ENCODE measurements at places on chromosomes 5 and 9. TPM values are rescaled to one million over a fixed set of nuclear protein-coding genes. Genes with fewer than 3 reads are reported as not detected.

Gene CARD19
- 65.7 TPM for total RNA-seq

Gene TSLP
- total RNA-seq = 3.7 TPM

Gene TRMO
- 15.4 TPM for total RNA-seq

Gene CFAP157
- not detected for total RNA-seq

Gene C9orf152
- not detected for total RNA-seq

GRCh38 chr9:87395804-87396479 is 101.7 kb upstream of the DAPK1 start:
- DNase-seq = no peak

- DNase-seq = no peak
Measured at GRCh38 chr5:108148715-108149139, 233.2 kb downstream of the FBXL17 start.

GRCh38 chr5:1729641-1730486 is 69.8 kb downstream of the MRPL36 start:
- DNase-seq = no peak

DNA sequence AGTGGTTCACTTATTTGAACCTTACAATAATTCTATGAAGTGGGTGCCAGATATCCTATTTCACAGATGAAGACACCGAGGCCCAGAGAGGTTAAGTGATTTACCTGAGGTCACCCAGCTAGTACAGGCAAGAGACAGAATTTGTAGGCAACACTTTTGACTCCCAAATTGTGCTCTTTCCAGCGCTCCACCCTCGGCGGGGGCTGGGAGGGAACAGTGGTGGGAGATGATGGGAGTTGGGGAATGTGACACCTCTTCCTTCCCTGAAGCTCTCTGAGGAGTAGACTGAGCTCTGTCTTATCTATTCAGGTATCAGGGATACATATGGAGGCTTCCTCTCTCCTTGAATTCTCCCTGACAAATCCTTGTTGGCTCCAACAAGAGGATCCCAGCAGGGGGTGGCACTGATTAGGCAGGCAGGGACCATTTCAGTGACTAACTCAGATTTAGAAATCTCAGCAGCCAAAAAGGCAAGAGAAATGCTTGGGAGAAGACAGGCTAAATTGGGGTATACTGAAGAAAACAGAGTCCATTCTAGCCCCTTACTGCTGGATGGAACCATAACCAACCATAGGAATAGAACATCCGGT is 95.8 kb upstream of the PANK3 start:
- no peak for DNase-seq

- DNase-seq = no peak
Measured at GRCh38 chr9:115604831-115605483, 487.0 kb upstream of the TNC start.

- no peak for DNase-seq
Measured at GRCh38 chr5:35129276-35129675, 81.5 kb upstream of the AGXT2 start.

DNA sequence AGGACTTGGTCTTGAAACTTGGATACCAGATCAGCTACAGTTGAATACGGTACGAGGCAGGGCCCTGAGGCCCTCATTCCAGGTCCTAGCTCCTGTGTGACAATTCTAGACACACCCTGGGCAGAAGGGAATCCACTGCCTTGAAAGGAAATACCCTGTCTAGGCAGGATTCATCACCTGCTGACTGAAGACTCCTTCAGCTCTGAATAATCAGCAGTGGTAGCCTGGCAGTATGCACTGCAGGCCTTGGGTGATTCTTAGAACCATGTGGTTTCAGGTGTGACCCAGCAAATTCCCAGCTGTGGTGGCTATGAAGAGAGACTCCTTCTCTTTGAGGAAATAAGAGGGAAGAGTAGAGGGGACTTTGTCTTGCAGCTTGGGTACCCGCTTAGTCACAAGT is 17.2 kb upstream of the EFNA5 start:
- no peak for DNase-seq

DNA sequence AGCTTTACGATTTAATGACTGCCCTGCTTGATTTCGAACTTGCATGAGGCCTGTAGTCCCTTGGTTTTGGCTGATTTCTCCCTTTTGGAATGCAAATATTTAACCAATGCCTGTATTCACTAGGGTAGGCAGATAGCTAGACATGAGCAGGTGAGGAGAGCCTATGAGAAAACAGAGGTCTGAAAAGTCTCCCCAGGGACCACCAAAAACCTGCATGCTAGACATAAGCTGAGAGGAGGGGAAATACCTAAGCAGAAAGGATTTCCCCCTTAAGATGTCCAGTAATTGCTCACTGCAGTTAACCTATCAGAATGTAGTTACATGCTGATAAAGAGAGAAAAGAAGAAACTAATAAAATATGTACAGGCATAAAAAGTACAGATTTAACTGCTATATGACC is 667.4 kb upstream of the SEMA6A start:
- DNase-seq = no peak

DNA sequence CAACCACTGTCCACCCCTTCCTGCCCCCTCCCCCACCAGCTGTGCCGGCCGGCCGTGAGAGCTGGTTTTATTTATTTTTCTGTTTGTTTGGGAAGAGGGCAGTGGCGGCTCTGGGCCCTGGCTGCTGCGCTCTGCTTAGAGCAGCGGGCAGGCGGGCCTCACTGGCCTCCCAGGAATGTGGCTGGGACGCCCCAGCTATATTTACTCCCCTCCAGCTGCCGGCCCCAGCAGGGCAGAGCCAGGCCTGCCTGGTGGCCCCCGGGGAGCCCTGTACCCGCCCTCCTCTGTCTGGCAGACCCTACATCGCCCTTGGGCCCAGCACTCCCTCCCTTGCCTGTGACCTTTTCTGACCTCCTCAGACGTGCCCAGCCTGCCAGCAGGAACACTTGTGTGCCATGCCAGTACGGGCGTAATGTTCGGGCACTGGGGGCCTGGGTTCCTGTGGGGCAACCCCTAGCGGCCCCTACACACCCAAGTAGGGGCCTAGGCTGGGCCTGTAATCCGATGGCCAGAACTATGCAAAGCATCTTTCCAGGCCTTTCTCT is 7.7 kb downstream of the CXXC5 start:
- DNase-seq = no peak

GRCh38 chr5:65539827-65540226 is 23.1 kb downstream of the CENPK start:
- DNase-seq = no peak

- no peak for DNase-seq
Measured at GRCh38 chr5:43137326-43137725, 16.6 kb downstream of the ZNF131 start.

GRCh38 chr5:87313216-87313615 is 45.5 kb downstream of the RASA1 start:
- no peak for DNase-seq

DNA sequence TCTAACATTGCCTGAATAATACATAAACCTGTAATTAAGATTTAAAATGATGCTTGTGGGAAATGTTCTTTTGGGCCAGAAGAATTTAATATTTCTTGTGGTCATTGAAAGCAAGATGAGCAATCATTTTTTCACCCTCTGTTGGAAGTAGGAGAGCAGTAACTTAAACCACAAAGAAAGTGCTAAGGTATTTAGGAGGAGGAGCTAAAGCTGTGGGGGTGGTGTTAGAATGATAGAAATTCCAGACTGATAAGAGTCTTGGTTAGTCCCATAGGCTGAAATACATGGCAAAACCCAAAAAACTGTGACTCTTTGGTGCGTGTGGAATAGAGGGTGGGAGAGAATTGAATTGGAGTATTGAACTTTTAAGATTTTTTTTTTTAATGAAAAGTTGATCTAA is 247.0 kb downstream of the YTHDC2 start:
- no peak for DNase-seq

DNA sequence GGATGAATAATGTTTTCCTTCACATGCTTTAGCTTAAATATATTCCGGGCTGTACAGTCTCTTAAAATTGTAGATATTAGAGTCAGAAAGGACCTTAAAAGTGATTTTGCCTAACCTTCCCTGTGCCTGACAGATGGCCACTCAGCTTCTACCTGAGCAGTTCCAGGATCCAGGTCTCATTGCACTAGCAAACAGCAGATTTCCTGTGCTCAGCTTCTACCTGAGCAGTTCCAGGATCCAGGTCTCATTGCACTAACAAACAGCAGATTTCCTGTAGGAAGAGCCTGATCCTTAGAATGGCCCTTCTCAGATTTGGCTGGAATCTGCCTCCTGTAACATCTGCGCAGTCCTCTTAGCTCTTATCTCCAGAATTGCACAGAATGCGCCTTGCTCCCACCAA is 219.8 kb downstream of the AOPEP start:
- DNase-seq = no peak

- DNase-seq = no peak
Measured at GRCh38 chr5:3659907-3660306, 64.3 kb downstream of the IRX1 start.

DNA sequence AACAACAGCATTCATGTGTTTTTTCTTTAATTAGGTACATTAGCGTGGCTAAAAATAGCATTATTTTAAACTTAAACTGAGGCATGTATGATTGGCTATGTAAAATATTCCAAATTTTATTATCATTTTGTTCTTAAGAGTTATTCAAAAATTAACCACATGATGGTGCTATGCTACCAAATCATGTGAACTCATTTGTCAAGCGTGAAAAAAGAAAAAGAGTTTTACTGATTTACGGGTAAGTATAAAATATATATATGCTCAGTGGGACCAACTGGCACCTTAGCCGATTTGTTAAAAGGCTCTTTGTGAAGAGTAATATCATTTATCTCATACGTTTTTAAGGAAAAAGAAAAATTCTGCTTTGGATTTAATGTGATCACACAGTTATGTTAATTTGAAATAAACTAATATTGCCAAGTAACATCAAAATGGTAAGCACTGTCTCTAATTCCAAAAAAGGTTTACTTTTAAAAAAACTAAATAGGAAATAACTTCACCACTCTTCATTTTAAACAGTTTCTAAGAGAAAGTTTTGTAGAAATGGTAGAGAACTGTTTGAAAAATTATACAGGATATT is 1042.3 kb downstream of the CDH12 start:
- no peak for DNase-seq

DNA sequence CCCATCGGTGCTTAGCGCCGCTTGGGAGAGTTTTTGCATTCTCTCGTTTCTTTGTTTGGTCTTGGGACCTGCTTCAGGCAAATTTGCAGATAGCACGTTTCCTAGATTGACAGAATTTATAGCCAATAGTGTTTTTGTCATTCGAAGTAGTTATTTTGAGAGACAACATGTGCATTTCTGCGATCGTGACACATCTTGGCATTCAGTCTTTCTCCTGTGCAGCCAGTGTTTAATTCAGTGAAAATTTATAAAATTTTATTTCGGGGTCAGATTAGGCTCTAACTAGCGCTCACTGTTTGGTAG is 830 bp downstream of the PRRC1 start:
- no peak for DNase-seq

DNA sequence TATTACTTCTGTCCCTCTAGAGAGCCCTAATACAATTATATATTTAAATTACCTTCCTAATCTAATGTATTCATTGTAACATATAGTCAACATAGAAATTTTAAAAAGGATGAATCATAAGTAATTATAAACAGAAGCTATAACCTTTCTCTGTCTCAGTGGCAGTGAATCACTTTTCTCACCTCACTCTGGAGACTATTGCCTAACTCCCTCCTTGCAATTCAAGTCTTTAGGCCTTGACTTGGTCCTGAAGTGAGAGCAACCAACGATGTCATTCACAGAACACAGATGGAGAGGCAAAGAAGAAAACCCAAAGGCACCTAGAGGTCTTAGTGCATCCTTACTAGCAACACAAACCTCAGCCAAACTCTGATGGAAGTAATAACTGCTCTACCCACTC is 133.3 kb upstream of the DPYSL3 start:
- no peak for DNase-seq

GRCh38 chr5:138385660-138386059 is 33.2 kb downstream of the KDM3B start:
- no peak for DNase-seq

DNA sequence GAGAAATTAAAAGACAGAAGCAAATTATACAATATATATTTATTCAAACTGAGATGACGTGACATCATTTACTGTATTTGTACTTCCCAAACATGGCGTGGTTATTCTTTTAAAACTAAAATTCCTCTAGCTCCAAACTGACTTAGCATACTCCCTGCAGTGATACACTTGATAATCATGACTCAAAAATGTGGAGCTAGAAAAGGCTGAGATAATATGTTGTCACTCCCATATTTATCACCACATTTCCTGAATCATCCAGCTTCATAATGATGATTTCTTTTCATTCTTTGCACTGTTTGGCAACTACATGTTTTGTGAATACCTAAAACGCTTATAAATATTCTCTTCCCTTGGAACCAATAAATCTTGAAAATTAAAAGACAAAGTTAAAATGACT is 341.0 kb downstream of the EBF1 start:
- DNase-seq = no peak

- DNase-seq = peak; percentile 17
Measured at GRCh38 chr9:108468364-108468763, 387.4 kb downstream of the ACTL7B start.

DNA sequence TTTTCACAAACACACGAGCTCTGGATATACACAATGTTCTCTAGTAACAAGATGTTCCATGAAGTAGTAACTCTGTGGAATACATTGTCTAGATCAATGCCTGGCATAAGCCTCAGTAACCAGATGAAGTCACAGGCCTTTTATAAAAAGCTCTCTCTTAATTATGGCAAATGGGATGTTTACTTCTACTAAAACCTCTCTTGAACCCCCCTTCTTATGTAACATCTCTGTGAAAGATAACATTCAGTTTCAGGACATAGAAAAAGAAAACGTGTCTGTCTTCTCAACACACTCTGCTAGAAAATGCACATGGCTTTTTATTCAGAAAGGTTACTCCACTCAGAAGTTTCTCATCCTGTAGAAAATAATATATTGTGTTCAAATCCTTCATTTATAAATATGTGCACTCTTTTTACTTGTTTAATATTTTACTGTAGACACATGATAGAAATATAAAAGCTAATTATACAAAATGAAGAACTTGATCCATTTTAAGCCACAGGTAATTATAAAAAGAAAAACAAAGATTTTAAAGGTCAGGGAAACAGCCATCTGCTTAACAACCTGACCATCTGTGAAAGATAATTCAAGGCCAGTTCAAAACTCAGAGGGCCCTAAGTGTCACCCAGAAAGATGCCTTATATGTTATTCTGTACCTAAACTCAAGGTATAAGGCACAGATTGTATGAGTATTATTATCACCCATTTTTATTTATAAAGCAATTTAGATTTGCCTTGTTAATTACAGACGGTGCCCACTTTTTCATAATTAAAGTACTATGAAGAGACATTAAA is 812.0 kb downstream of the CDH18 start:
- no peak for DNase-seq

- DNase-seq = no peak
Measured at GRCh38 chr5:78458843-78459242, 98.4 kb downstream of the SCAMP1 start.

Data from activated T-cell treated with anti-CD3 and anti-CD28 coated beads, Interleukin-2, amount 50 U/mL, for 72 hours (primary cell).